ENCODE measurements at places on chromosomes 5 and 9. TPM values are rescaled to one million over a fixed set of nuclear protein-coding genes. Genes with fewer than 3 reads are reported as not detected.

Gene ADAMTS2
- 0.33 TPM for total RNA-seq

Gene FBXW11
- total RNA-seq: 62.0 TPM

Gene ESM1
- total RNA-seq: not detected

Gene TMEM215
- not detected for total RNA-seq

Gene SPINK13
- not detected for total RNA-seq

Gene KIF4B
- total RNA-seq: not detected

Gene ZNF462
- 28.0 TPM for total RNA-seq

Gene ANGPTL2
- total RNA-seq: 0.11 TPM

Gene NTRK2
- not detected for total RNA-seq

Gene DELE1
- total RNA-seq: 39.5 TPM

Gene AK8
- total RNA-seq: 1.9 TPM

Gene CSF2
- 12.8 TPM for total RNA-seq

Gene LYRM7
- total RNA-seq: 10.3 TPM

Measured in mammary epithelial cell (primary cell).